ENCODE measurements at places on chromosomes 3 and 15.

DNA sequence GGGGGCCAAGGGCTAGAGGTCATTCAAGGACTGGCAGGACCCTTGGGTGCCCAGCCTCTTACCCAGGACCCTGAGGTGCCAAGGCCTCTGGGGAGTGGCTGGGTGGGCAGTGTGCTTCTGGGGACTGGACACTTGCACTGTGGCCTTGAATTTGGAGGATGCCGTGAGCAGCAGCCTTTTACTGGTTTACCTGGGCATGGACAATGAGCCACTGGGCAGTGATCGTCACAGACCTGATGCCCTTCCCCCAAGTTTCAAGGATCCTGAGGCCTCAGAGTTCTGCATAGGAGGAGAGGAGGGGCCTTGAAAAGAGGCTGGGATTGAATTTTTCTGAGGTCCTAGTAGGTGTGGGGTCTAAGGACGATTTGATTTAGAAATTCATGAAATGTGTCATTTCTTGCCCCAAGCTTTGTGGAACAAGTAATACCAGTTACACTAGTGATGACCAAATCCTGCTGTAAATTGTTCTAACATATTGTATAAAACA lies 146.1 kb upstream of the TPM1 start:
- peak overlapping the region; percentile 64 for H3K27ac ChIP-seq
- no peak for DNase-seq
- H3K27me3 ChIP-seq = no peaks in the 10 kb centered on the region
- H3K4me1 ChIP-seq = peaks cover 63% of the 10 kb centered on the region
- H3K4me3 ChIP-seq = no peak overlapping the region
- no peaks in the 10 kb centered on the region for H3K36me3 ChIP-seq

DNA sequence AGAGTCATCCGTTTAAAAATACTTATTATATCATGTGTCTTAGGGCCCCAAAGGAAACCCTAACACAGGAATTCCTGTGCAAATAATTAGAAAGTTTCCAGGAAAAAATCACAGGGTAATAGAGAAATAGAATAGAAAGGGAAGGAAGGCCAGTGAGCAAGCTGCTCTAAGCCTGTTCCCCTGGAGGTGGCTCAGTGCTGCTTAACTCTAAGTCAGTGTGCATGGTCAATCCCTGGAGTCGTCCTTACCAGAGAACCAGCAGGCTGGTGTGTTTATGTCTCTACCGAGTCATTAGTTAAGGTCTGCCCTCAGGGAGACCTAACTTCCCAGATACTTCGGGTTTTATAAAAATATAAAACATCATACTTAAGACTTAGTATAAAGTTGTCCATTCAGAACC lies 21.0 kb upstream of the MCF2L2 start:
- peak overlapping the region; percentile 75 for H3K4me3 ChIP-seq
- peaks cover 28% of the 10 kb centered on the region for H3K36me3 ChIP-seq
- DNase-seq = peak; percentile 56

- no peaks in the 10 kb centered on the region for H3K36me3 ChIP-seq
- H3K27me3 ChIP-seq = no peaks in the 10 kb centered on the region
- H3K4me1 ChIP-seq = peaks cover 12% of the 10 kb centered on the region
- DNase-seq = no peak
- no peak overlapping the region for H3K4me3 ChIP-seq
These were observed 126.4 kb downstream of the PTPRG start for GRCh38 chr3:61687663-61688306.

GRCh38 chr3:129614927-129615363 lies 8.5 kb upstream of the PLXND1 start:
- H3K36me3 ChIP-seq = no peaks in the 10 kb centered on the region
- H3K27ac ChIP-seq = no peak overlapping the region
- H3K4me3 ChIP-seq = no peak overlapping the region
- DNase-seq = no peak

- peak; percentile 38 for DNase-seq
- no peaks in the 10 kb centered on the region for H3K36me3 ChIP-seq
- H3K4me3 ChIP-seq = no peak overlapping the region
- H3K4me1 ChIP-seq = no peaks in the 10 kb centered on the region
- no peaks in the 10 kb centered on the region for H3K27me3 ChIP-seq
These were observed 66.9 kb downstream of the DCLK3 start for GRCh38 chr3:36697229-36698001.

- no peak for DNase-seq
- H3K27me3 ChIP-seq = no peaks in the 10 kb centered on the region
- H3K4me1 ChIP-seq = no peaks in the 10 kb centered on the region
- no peak overlapping the region for H3K4me3 ChIP-seq
These were observed 72.0 kb downstream of the MYO1E start for GRCh38 chr15:59300618-59301139.

DNA sequence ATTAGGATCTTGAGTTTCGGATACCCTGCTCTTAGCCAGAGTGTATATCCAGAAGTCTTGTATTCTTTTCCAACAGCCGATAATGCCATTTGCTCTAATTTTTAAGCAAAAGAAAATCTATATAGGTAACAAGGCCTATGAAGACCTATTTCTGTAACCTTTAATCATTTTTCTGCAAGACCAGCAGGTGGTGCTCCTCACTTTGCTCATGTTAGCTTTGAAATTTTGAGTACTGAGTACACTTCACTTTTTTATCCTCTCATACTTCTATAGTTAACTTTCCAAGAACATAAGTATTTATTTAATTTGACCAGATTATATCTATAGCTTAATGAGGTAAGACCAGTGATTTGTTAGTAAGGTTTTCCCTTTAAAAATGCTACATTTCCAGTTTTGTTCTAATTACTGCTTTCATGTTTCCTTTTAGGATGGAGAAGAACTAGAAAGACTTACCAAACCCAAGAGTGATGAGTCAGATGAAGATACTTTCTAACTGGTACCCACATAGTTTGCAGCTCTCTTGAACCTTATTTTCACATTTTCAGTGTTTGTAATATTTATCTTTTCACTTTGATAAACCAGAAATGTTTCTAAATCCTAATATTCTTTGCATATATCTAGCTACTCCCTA lies 20.5 kb downstream of the SLC35A5 start:
- no peak overlapping the region for H3K4me3 ChIP-seq
- H3K27ac ChIP-seq = no peak overlapping the region
- peak; percentile 84 for DNase-seq
- no peaks in the 10 kb centered on the region for H3K27me3 ChIP-seq
- H3K4me1 ChIP-seq = peaks cover 18% of the 10 kb centered on the region
- peaks cover 9% of the 10 kb centered on the region for H3K36me3 ChIP-seq

- no peaks in the 10 kb centered on the region for H3K27me3 ChIP-seq
- no peak overlapping the region for H3K27ac ChIP-seq
- H3K36me3 ChIP-seq = no peaks in the 10 kb centered on the region
- no peak for DNase-seq
- no peak overlapping the region for H3K4me3 ChIP-seq
These were observed 234.4 kb upstream of the TPRG1 start for GRCh38 chr3:188937389-188937788.

Data from cardiac muscle cell (in vitro differentiated cells and primary cell).